ENCODE measurements at places on chromosomes 3 and 15. TPM values are rescaled to one million over a fixed set of nuclear protein-coding genes. Genes with fewer than 3 reads are reported as not detected.

VGLL3 gene
- total RNA-seq: 45.6 TPM

SGO1 gene
- 0.14 TPM for total RNA-seq

GPR27 gene
- total RNA-seq: 1.3 TPM

LRRC49 gene
- 8.9 TPM for total RNA-seq

GABRR3 gene
- not detected for total RNA-seq

DNA sequence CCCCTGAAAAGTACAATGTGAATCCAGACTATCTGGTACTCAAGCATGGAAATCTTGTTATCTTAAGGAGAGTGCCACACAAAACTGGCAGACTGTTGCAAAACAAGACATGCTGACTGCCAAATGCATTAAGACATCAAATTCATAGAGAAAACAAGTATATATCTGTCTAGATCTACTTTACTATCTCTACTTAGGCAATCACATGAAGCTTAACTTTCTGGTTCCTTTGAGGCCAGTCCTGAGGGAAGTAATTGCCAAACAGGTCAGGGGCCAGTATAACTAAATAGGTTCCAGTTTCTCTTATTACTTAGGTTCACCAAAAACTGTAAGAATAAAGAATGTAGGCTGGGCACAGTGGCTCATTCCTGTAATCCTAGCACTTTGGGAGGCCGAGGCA is 15.9 kb upstream of the SLC4A7 start:
- DNase-seq: no peak

GRCh38 chr3:127610105-127610504 is 11.9 kb downstream of the MCM2 start:
- no peak for DNase-seq

DNA sequence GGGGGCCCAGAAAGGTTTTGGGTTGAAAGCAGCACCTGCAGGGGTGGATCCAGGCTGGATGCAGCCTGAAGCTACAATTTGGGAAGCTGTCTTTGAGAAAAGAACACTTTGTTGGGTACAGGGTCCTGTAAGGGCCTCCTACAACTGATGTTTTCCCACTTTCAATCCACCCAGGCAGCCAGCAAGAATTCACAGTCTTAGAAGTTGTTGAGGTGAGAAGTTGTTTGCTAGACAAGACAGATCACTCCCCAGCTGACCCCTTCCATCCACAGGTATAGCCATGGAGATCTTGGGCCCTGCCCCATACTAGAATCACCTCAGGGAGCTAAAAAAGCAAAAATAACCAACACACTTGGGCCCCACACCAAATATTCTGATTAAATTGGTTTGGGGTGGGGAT is 10.3 kb upstream of the SMAD6 start:
- DNase-seq: no peak

GRCh38 chr3:64648927-64649906 is 38.6 kb downstream of the ADAMTS9 start:
- no peak for DNase-seq

DNA sequence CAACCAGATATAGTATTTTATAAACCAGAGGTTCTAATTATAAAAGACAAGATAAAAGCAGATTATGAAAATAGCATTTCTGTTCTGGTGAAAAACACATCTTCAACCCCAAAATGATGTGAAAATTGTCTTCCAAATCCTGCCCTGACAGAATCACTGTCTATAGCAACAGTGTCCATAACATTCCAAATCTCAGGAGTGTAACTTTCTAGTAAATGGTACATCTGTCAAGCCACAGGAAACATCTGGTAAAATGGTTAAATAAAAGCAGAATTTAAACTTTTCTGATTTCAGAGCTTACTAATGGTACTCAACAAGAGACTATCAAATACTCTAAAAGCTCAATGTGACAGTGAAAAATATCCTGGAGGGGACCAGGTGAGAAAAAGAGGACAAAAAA is 60.5 kb downstream of the VGLL4 start:
- no peak for DNase-seq

GRCh38 chr15:81011593-81011992 is 10.9 kb downstream of the TLNRD1 start:
- DNase-seq: no peak

DNA sequence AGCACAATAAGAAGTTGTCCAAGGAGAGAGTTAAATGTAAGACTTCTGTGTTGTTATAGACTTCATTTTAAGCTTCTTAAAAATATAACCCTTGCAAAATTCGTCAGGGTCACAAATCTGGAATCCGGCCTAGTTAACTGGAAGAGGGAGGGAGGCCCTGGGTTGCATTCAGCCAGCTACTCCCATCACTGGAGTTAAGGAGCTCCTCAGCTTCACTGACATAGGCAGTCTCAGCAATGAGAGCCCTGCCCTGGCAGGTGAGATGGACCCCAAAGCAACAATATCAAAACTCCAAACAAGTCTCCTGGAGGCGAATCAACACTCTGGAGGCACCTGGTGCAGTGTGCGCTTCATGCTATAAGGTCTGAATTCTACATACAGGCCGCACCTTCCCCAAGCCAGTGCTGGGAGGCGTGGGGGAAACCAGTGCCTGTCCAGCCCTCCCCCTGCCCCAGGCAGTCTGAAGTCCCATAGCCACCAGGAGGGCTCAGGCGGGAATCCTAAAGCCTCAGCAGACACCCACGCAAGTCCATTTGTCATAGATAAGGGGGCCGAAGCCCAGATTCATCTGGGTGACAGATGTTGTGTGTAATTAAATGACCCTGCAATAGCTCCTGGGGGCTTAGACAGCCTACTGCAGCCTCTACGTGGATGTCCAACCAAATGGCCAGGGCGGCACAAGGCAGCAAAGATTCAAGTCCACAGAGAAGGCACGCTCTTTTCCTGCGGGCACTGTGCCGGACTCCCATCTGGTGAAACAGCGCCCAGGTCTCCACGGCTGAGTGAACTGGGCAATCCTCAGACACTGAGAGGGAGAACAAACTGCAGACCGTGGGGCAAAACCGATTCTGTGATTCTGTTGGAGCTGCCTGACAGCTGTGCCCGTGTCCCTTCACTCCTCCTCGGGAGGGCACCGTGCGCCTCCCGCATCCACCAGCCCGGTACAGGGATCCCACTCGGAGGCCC is 64.9 kb downstream of the ATP10A start:
- no peak for DNase-seq

GRCh38 chr3:33926998-33927605 is 128.7 kb downstream of the PDCD6IP start:
- DNase-seq: no peak

- no peak for DNase-seq
Observed at GRCh38 chr3:154229217-154229590, 95.1 kb downstream of the DHX36 start.

DNA sequence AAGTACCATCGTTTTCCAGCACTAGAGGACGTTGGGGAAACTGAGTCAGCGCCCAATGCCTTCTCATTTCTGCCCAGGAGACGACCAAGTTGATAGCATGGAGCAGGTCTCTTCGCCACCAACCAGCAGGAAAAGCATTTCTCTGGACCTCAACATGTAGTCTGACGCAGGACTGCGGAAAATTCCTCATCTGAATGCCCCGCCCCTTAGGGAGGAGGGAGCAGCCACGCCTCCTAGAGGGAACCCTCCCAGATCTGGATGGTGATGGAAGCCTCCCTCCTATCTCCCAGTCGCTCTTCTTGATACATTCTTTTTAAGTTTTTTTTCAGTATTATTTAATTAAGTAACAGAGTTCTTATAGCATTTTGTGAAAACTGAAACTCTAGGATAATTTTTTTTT is 17.4 kb upstream of the MINDY4B start:
- DNase-seq: no peak
